T-cell (primary cell): ENCODE measurements at places on chromosomes 6 and 20. TPM values are rescaled to one million over a fixed set of nuclear protein-coding genes. Genes with fewer than 3 reads are reported as not detected.

The SLC22A2 gene
- total RNA-seq, result not detected

GRCh38 chr20:32240205-32240604, 32.5 kb downstream of the POFUT1 start:
- no peak overlapping the region for H3K4me3 ChIP-seq
- H3K36me3 ChIP-seq, result no peaks in the 10 kb centered on the region
- no peak overlapping the region for H3K27ac ChIP-seq
- H3K4me1 ChIP-seq, result no peaks in the 10 kb centered on the region
- DNase-seq, result no peak

GRCh38 chr6:102832021-102832420, 1438.5 kb downstream of the GRIK2 start:
- no peaks in the 10 kb centered on the region for H3K27me3 ChIP-seq
- H3K27ac ChIP-seq, result no peak overlapping the region
- H3K4me1 ChIP-seq, result no peaks in the 10 kb centered on the region
- no peak overlapping the region for H3K4me3 ChIP-seq
- H3K36me3 ChIP-seq, result no peaks in the 10 kb centered on the region
- DNase-seq, result no peak

The NNAT gene
- total RNA-seq, result not detected

GRCh38 chr6:46832816-46833215, 39.6 kb downstream of the MEP1A start:
- H3K4me1 ChIP-seq, result no peaks in the 10 kb centered on the region
- no peak overlapping the region for H3K4me3 ChIP-seq
- H3K27me3 ChIP-seq, result no peaks in the 10 kb centered on the region
- no peak for DNase-seq
- no peaks in the 10 kb centered on the region for H3K36me3 ChIP-seq

The PPP1R3G gene
- total RNA-seq, result not detected

DNA sequence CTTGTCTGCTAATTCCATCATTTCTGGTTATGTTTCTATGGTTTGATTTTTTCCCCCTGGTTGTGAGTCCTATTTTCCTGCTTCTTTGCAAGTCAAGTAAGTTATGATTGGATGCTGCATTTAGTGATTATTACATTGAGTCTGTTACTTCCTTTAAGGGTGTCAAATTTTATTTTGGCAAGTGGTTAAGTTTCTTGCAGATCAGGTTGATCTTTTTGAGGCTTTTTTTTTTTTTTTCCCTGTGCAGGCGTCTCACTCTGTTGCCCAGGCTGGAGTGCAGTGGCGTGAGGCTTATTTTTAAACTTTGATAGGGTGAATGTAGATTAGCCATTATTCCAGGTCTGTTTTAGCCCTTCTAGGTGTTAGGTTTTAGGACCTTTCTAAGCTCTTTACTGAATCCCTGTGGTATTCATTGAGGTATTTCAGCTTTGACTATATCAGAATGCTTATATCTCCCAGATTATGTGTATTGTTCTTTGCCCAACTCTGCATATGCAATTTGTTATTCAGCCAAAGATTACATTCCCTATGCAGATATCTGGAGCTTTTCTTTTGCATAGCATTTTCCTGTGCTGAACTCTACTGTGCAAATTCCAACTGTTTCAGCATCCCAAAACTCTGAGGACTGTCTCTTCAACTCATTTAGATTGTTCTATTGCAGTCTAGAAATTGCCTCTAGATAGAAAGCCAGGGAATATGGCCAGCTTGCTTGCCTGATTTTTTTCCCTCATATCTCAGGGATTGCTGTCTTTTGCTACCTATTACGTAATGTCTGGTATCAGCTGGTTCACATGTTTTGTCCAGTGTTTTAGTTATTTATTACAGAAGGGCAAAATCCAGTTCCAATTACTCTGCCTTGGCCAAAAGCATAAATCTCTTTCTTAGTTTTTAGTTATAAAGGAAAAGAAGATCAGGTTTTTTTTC, 113.3 kb downstream of the AFG1L start:
- no peak overlapping the region for H3K4me3 ChIP-seq
- no peak for DNase-seq
- H3K27ac ChIP-seq, result no peak overlapping the region
- H3K27me3 ChIP-seq, result no peaks in the 10 kb centered on the region

The SCUBE3 gene
- 0.03 TPM for total RNA-seq

GRCh38 chr6:100415768-100416167, 49.0 kb downstream of the SIM1 start:
- H3K4me3 ChIP-seq, result no peak overlapping the region
- no peaks in the 10 kb centered on the region for H3K36me3 ChIP-seq
- no peaks in the 10 kb centered on the region for H3K27me3 ChIP-seq
- no peak for DNase-seq

DNA sequence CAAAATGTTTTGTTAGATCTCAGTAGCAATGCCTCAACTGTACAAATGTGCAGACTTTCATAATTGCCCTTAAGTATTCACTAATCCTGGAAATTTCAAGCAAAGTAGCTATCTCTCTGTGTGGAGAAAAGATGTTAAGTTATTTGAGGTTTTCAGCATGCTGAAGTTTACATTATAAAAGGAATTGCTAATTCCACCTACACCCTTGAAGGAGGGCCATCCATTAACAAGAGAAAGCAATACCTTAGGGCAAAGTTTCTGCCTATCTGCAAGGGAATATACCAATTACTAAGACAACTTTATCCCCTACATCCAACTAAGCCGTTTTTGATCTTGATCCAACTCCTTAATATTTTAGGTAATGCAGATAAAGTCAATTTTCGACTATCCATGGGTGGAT, 380.7 kb upstream of the BTBD3 start:
- H3K4me3 ChIP-seq, result no peak overlapping the region
- DNase-seq, result no peak
- H3K27ac ChIP-seq, result no peak overlapping the region
- no peaks in the 10 kb centered on the region for H3K27me3 ChIP-seq
- H3K4me1 ChIP-seq, result no peaks in the 10 kb centered on the region

GRCh38 chr6:52304983-52305390, 20.4 kb upstream of the MCM3 start:
- H3K27me3 ChIP-seq, result no peaks in the 10 kb centered on the region
- H3K36me3 ChIP-seq, result no peaks in the 10 kb centered on the region
- H3K4me1 ChIP-seq, result peaks cover 66% of the 10 kb centered on the region
- H3K27ac ChIP-seq, result peak overlapping the region; percentile 86
- H3K4me3 ChIP-seq, result no peak overlapping the region
- DNase-seq, result no peak

DNA sequence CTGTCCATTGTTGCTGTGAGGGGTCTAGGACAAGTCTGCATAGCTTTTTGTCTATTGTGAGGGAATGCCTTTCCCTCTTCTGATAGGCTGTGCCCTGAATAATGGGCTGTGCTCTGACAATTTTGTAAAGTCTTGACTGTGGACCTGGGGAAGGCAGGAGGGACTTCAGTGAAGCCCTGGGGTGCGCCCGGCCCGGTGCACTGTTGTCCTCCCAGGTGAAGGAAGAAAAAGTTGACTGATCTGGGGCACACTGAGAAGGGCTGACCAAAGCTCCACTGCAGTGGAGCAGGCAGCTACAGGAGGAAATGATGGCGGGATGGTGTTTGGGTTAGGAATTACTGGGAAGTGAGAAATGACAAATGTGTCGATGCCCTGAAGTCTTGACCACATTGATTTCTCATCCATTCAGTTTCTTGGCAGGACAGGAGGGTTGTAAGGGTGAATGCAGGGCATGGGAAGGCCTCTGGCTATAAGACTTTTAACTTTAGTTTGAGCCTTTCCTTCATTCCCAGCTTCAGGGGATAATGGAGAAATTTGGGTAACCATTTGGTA, 224.0 kb upstream of the CST7 start:
- H3K4me3 ChIP-seq, result no peak overlapping the region
- H3K36me3 ChIP-seq, result peaks cover 3% of the 10 kb centered on the region
- no peaks in the 10 kb centered on the region for H3K4me1 ChIP-seq
- no peak for DNase-seq
- H3K27ac ChIP-seq, result no peak overlapping the region

The KIFC1 gene
- 1.7 TPM for total RNA-seq

- no peak overlapping the region for H3K27ac ChIP-seq
- no peak for DNase-seq
- no peaks in the 10 kb centered on the region for H3K36me3 ChIP-seq
- H3K4me1 ChIP-seq, result no peaks in the 10 kb centered on the region
- H3K4me3 ChIP-seq, result no peak overlapping the region
Observed at GRCh38 chr6:28600245-28600644, 74.6 kb downstream of the GPX5 start.

- no peak overlapping the region for H3K27ac ChIP-seq
- H3K4me3 ChIP-seq, result no peak overlapping the region
- H3K4me1 ChIP-seq, result no peaks in the 10 kb centered on the region
- H3K36me3 ChIP-seq, result no peaks in the 10 kb centered on the region
Observed at GRCh38 chr6:161355696-161356095, 81.8 kb upstream of the AGPAT4 start.

DNA sequence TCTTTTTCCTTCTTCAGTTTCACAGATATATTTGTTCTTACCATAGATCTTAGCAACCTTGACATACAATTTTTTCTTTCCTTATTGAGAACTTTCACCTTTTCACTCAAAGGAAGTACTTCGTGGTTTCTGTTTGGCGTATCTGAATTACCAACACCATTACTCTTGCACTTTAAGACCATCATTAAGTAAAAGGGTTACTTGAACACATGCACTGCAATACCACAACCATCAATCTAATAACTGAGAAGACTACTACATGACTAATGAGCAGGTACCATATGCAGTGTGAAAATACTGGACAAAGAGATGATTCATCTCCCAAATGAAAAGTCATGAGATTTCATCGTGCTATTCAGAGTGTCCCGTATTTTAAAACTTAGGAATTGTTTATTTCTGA, 21.7 kb upstream of the SENP6 start:
- no peaks in the 10 kb centered on the region for H3K27me3 ChIP-seq
- H3K4me3 ChIP-seq, result no peak overlapping the region
- H3K36me3 ChIP-seq, result no peaks in the 10 kb centered on the region
- DNase-seq, result no peak

- no peaks in the 10 kb centered on the region for H3K36me3 ChIP-seq
- no peaks in the 10 kb centered on the region for H3K4me1 ChIP-seq
- no peak for DNase-seq
- no peak overlapping the region for H3K27ac ChIP-seq
- H3K27me3 ChIP-seq, result no peaks in the 10 kb centered on the region
- H3K4me3 ChIP-seq, result no peak overlapping the region
Observed at GRCh38 chr20:42740226-42740870, 449.4 kb downstream of the PTPRT start.

DNA sequence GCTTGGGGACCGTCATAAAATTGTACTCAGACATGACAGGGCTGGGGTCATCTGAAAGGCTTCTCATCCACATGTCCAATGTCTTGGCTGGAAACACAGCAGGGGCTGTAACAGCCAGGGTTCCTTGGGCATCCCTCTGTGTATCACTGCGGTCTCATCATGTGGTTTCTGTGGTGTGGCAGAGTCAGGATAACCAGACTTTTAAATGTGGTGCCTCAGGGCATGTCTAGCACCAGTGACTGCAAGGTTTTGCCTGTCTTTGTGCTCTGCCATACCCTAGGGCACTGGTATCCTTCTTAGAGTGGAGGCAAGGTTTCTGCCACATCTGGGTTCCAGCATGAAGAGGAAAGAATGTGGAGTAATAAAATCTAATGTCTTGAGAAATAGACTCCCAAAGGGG, 124.2 kb downstream of the PLEKHG1 start:
- H3K4me3 ChIP-seq, result no peak overlapping the region
- no peaks in the 10 kb centered on the region for H3K4me1 ChIP-seq
- no peaks in the 10 kb centered on the region for H3K27me3 ChIP-seq
- H3K36me3 ChIP-seq, result no peaks in the 10 kb centered on the region
- no peak for DNase-seq

- H3K27ac ChIP-seq, result no peak overlapping the region
- peaks cover 13% of the 10 kb centered on the region for H3K4me1 ChIP-seq
- no peak overlapping the region for H3K4me3 ChIP-seq
Observed at GRCh38 chr6:166262743-166263515, 45.3 kb downstream of the PRR18 start.

The BTN1A1 gene
- not detected for total RNA-seq

DNA sequence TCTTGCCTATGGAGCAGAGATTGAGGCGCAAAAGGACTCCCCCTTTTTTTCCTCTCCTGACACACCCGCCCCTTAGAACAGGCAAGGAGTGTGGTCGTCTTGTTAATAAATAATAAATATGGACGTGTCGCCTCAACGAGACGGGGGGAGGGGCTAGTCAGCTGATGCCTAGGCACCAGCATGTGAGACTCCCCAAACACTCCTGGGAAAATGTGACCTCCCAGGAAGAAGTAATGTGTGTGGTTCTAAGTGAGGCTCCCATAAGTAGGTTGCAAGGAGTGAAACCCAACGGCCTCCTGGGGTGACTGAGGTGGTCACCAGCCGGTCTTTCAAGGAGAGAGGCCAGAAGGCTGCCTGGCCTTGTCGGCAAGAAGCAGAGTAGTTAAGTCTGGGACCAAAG, 1.1 kb upstream of the FAXC start:
- H3K27ac ChIP-seq, result no peak overlapping the region
- H3K27me3 ChIP-seq, result peaks cover 46% of the 10 kb centered on the region
- no peak overlapping the region for H3K4me3 ChIP-seq
- no peaks in the 10 kb centered on the region for H3K36me3 ChIP-seq

DNA sequence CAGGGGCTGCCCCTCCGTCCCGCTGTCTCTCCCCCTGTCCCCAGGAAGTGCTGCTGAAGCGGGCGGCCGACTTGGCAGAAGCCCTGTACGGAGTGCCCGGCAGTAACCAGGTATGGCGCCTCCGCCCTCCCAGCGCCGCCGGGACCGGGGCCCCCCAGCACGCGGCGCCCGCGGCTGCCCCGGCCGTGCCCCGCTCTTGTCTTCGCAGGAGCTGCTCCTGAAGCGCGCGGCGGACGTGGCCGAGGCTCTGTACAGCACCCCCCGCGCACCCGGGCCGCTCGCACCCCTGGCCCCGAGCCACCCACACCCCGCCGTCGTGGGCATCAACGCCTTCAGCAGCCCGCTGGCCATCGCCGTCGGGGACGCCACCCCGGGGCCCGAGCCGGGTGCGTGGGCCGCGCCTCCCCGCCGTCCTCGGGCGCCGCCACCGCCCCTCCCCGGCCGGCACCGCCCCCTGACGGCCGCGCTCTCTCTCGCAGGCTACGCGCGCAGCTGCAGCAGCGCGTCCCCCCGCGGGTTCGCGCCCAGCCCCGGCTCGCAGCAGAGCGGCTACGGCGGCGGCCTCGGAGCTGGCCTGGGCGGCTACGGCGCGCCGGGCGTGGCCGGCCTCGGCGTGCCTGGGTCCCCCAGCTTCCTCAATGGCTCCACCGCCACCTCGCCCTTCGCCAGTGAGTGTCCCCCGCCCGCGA, 48.4 kb downstream of the CPXM1 start:
- no peak overlapping the region for H3K27ac ChIP-seq
- H3K4me3 ChIP-seq, result peak overlapping the region; percentile 56
- peaks cover 38% of the 10 kb centered on the region for H3K4me1 ChIP-seq
- peaks cover 50% of the 10 kb centered on the region for H3K27me3 ChIP-seq

DNA sequence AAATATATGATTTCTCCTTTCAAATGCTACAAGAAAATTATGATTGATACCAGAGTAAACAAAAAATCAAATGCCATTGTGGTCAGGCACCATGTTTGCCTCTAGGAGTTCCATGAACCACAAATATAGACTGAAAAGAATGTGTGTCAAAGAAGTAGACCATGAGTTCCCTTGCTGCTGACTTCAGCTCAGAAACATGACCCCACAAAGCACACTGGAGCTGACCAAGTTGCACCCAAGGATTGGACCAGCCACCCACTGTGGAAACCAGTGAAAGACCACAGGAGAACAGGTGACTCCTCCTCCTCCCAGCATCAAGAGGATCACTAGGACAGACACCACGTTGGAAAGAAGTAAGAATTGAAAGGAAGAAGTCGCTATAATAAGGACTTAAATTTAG, 90.8 kb upstream of the TENT5A start:
- H3K4me1 ChIP-seq, result no peaks in the 10 kb centered on the region
- no peaks in the 10 kb centered on the region for H3K36me3 ChIP-seq
- no peak for DNase-seq
- no peaks in the 10 kb centered on the region for H3K27me3 ChIP-seq
- H3K27ac ChIP-seq, result no peak overlapping the region
- no peak overlapping the region for H3K4me3 ChIP-seq
